A549 treated with CpdA at 1 μM for 4 hours (cell line): ENCODE measurements at places on chromosomes 16 and 17. TPM values are rescaled to one million over a fixed set of nuclear protein-coding genes. Genes with fewer than 3 reads are reported as not detected.

The CNGB1 gene
- 0.07 to 0.38 TPM (median 0.12 TPM) in 5 replicates for total RNA-seq

The P2RX5 gene
- total RNA-seq, result 15.8 to 26.5 TPM (median 23.2 TPM) in 5 replicates

The TMEM238L gene
- total RNA-seq, result not detected in 5 replicates

The C16orf78 gene
- total RNA-seq, result not detected in 5 replicates

The C16orf54 gene
- total RNA-seq, result not detected in 5 replicates
